AG10803 (cell line): ENCODE measurements at places on chromosomes 7 and 10.

DNA sequence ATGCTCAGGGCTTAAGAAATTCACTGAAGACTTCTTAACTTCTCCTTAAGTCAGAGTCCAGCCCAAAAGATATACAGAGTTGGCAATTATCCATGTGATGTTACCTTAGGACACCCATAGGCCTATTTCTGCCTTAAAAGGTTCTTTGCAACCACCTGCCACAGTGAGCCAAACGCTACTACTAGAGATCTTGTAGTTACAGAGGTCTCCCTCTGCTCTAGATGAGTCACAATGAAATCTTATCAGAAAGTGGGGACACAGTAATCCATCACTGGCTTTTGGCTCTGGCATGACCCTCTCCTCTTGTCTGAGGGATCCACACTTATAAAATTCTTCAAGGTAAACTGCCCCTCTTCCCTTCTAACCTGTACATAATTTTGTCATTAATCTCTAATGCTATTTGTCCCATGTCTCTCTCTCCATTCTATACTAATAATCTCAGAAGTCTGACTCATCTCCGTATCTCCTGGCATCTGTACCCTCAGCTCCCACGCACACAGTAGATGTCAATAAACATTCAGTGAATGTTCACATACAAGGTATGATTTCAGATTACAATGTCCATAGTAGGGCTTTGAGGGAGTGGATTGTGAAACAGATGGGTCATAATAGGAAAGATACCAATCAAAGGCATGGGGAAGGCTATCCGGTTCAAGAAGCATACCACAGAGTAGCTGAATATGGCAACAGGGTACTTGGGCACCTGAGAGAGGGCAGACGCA, 112.1 kb downstream of the SGMS1 start:
- DNase-seq = no peak

- DNase-seq = no peak
These were observed 390.6 kb downstream of the SDK1 start for GRCh38 chr7:3691478-3692158.

DNA sequence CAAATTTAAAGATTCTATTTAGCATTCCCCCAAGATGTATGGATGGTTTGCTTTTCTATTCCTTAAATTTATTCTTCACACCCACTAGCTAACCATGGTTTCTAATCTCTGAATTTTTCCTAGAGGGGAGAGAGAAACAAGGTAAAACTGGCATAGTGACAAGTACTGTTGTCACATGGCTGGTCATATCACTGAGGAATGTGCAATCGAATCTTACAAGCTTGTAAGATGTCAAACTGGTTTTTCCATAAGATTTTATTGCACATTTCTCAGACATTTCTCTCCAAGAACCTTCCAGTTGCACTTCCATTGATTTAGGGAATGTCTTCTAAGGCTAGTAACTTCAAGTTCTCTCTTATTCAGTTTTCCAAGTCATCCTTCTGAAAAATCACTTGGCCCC, 89.8 kb downstream of the MBL2 start:
- DNase-seq = no peak

- no peak for DNase-seq
These were observed 406 bp downstream of the PRLHR start for GRCh38 chr10:118595064-118595420.

DNA sequence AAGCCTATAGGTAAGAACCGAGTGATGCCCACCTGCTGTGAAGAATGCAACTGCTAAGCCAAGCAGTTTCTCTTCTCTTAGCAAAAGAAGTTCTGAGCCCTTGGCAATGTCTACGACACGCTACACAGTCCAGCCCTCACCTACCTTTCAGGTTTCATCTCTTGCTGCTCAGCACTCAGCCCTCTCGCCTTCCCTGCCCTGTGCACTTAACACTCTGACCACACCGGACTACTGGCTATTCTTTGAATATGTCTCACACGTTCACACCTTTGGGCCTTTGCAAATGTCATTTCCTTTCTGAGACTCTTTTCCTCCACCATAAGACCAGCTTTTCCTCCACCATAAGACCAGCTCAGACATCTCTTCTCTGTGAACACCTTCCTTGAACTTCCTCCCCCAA, 67.0 kb upstream of the ITGB1 start:
- DNase-seq = no peak

DNA sequence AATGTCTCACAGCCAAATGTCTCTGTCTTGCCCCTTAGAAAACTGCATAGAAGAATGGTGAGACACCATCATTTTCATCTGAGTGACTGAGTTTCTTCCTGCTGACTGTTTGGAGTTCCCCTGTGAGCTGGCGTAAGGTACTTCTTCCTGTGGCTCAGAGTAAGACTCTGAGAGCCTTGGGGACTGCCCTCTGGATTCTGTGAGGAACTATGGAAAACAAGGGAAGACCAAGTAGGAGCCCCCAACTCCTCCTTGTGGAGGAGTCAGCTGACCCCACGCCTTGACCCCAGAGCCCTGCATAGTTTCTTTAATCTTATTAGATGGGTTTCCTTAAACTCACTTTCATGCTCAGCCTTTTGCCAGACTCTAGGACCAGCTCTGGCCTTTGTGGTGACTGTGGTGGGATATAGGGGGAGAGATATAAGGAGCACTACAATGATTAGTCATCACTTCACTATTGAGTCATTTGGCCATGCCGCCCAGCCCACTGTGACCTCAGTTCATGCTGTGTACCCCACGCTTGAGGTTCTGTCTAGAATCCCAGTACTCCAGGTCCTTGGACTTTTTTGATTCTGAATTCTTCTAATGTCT, 51.8 kb upstream of the FAM133B start:
- DNase-seq = peak; percentile 45

GRCh38 chr10:93186653-93187052, 113.0 kb downstream of the CYP26A1 start:
- peak; percentile 87 for DNase-seq

- no peak for DNase-seq
These were observed 165.1 kb downstream of the AHR start for GRCh38 chr7:17463511-17464085.

GRCh38 chr7:44727937-44728262, 20.7 kb upstream of the ZMIZ2 start:
- no peak for DNase-seq

DNA sequence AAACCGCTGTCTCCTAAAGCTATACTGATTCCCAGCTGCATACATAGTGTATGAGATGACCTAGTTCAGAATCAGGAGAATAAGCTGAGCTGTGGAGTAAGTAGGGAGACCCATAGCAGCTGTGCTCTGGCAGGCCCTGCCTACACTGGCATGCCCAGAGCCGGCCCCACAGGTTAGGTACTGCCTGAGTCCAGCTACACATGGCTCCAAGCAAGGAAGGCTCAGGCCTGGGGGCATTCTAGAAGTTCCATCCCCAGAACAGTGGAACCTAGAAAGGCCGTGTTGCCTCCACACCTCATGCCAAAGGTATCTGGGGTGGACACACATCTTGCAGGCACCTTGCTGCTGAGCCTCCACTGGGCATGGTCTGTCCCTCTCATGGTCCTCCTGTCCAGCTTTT, 195.7 kb upstream of the CDCA7L start:
- no peak for DNase-seq

- peak; percentile 93 for DNase-seq
These were observed 129.6 kb downstream of the BICC1 start for GRCh38 chr10:58642283-58642682.

DNA sequence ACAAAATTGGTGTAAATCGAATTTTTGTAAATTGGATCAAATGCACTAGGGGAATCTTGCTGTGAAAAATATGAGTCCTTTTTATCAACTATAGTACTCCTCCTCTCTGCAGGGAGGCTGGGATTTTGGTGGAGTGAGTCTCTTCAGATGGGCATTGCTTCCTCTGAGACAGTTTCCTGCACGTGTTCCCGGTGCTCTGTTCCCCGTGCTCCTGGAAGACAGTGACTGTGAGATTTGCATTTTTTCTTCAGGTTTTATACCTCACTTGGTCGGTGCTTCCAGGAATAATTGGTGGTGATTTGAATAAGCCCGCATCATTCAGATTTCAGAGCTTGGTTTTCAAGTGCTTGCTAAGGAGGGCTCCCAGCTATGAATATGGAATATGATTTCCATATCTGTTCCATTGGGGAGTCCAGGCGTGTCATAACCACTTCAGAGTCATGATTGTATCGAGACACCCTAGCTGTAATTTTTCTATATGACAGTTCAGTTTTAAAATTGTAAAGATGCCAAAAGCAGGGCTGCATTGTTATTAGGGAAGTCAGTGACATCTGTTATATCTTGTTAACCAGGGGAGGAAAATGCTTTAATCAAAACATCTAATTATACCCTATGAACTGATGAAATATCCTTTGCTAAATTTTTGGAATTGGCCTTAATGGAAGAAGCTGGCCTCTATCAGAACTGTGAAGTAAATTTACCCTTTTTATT, 12.3 kb downstream of the AUTS2 start:
- DNase-seq = no peak

DNA sequence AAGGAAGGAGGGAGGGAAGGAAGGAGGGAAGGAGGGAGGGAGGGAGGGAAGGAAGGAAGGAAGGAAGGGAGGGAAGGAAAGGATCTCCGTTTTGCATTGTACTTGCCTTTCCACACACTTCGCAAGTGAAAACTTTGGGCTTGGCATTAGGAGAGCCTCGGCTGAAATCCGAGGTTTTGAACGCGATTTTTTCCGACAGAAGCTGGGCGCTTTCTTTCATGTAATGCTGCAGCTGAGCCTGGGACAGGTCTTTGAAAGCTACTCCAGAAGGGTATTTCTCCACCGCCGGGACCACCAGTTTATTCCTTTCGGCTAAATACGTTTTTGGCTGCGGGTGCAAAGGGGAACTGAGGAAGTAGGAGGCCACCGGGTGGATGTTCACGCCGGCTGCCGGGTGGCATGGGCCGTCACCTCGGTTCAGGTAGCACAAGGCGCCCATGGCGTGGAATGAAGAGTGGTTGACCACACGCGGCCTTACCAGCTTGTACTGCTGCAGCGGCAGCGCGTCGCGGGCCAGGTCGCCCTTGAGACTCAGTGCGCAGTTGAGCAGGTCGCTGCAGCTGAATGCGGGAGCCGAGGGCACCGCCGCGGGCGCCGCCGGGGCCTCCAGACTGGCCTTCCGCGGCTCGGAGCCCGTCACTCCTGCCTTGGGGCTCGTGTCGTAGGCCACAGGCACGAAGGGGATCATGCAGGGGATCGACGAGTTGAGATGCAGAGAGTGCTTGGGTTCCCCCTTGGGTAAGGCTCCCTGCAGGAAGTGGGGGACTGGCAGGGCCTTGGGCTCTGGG, 825 bp downstream of the FEZF1 start:
- DNase-seq = no peak

DNA sequence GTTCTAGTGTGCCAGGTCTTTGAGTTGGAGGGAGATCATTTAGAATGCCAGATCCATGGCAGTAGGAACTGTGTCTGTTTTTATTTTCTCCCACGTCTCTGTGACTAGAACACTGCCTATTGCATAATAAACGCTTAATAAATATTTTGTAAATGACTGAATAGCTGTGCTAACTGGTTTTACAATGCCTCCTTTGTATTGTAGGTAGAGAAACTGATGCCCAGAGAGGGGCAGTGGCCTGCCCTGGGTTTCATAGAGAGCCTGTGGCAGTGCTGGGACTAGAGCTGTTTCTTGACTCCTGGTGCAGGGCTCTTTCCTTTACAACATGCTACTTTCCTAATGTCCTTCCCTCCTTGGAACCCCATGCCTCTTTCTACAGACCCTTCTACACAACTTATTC, 2.5 kb downstream of the TAS2R5 start:
- peak; percentile 0 for DNase-seq

- DNase-seq = no peak
These were observed 22.0 kb downstream of the PRTFDC1 start for GRCh38 chr10:24930427-24930826.

GRCh38 chr10:88525371-88526069, 57.6 kb downstream of the RNLS start:
- DNase-seq = peak; percentile 39

GRCh38 chr10:34351161-34351560, 463.9 kb downstream of the PARD3 start:
- no peak for DNase-seq

DNA sequence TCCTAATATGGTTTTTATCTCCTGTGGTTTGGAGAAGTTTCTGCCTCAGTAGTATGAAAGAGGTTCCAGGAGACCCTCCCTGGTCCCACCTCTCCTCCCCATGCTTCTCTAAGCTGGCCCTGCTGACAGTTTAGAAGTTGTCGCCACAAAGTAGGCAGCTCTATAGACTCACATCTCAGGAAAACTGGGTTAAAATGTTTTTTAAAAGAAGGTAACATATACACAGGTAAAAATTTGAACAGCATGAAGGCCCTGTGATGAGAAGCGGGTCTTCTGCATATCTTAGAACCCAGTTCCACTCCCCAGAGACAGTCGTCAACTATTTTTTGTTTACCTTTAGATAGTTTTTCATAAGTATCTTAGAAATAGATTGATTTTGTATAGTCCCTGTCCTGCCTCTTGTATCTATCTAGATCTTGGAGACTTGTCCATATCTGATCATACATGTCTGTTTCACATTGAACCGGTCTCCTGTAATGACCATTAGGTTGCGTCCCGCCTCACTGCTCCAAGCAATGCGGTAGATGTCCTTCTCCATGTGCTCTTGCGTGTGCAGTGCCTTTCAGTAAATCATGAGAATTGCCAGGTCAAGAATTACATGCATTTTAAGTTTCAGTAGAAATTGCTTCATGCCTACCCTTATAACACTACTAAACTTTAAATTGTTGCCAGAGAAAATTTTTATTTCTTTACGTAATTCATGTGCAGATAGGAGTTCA, 2.2 kb downstream of the DUSP5 start:
- peak; percentile 38 for DNase-seq
